ENCODE measurements at places on chromosomes 3 and 15.

GRCh38 chr15:79030470-79030869 is 60.1 kb downstream of the RASGRF1 start:
- no peaks in the 10 kb centered on the region for H3K4me1 ChIP-seq
- no peaks in the 10 kb centered on the region for H3K27me3 ChIP-seq
- no peaks in the 10 kb centered on the region for H3K36me3 ChIP-seq
- no peak overlapping the region for H3K4me3 ChIP-seq

- no peaks in the 10 kb centered on the region for H3K27me3 ChIP-seq
- no peaks in the 10 kb centered on the region for H3K4me1 ChIP-seq
- no peaks in the 10 kb centered on the region for H3K36me3 ChIP-seq
- no peak overlapping the region for H3K4me3 ChIP-seq
Measured at GRCh38 chr3:121362035-121362734, 183.6 kb downstream of the POLQ start.

DNA sequence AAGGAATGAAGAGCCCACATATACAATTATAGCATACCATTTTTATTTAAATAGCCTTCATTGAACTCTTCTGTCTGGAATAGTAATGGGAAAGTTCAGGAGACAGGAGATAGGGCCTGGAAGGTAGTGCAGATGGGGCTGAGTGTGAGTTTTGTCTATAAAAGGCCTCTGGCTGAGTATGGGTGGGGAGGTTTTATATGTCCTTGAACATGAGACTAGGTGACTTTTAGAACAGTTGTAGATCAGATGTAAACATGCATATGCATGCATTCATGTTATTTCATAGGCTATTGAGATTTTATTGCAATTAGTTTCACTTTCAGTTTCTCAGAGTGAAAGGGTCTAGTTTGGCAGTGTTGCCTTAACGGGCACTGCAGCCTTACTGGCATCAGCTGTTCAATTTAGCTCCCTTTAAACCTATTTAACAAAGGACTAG is 27.1 kb downstream of the CGGBP1 start:
- no peak for DNase-seq
- no peaks in the 10 kb centered on the region for H3K36me3 ChIP-seq
- no peaks in the 10 kb centered on the region for H3K27me3 ChIP-seq
- H3K4me3 ChIP-seq: no peak overlapping the region

DNA sequence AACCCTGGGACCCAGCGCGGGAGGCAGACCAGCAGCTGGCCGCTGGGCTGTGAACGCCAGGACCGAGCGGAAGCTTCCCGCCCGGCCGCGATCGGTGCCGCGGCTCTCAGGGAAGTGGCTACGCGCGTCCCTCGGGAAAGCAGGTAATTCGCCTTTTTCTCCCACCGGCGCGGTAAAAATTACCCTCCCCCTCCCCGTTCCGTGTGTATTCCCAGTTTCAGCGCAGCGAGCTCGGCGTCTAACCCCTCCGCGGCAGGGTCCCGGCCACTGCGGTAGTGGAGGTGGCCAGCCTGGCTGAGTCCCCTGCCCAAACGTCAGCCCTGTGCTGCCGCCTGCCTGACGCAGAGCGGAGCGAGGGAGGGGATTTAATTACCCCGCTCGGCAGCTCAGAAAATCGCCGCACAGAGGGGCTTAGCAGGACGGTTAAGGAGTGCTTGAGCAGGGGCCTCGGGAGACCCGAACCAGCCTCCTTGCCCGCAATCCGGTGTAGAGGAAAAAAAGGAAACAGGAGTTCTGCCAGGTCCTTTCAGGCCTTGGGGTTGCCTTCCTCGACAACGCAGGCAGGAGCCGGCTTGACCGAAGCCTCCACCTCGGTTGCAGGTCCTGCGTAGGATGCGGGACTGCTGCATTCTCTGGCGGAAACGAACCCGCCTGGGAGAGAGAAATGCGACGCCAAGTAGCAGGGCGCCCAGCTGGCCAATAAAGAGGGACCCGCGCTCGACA is 2.9 kb downstream of the GATA2 start:
- peak overlapping the region; percentile 81 for H3K4me3 ChIP-seq
- H3K36me3 ChIP-seq: no peaks in the 10 kb centered on the region
- H3K27ac ChIP-seq: no peak overlapping the region
- peaks cover 89% of the 10 kb centered on the region for H3K27me3 ChIP-seq
- H3K4me1 ChIP-seq: peaks cover 1% of the 10 kb centered on the region

GRCh38 chr3:149643963-149644362 is 13.9 kb downstream of the WWTR1 start:
- H3K4me1 ChIP-seq: no peaks in the 10 kb centered on the region
- H3K27me3 ChIP-seq: no peaks in the 10 kb centered on the region
- H3K27ac ChIP-seq: no peak overlapping the region
- no peak for DNase-seq
- H3K4me3 ChIP-seq: no peak overlapping the region

GRCh38 chr15:31158858-31159569 is 57.5 kb upstream of the TRPM1 start:
- H3K27me3 ChIP-seq: no peaks in the 10 kb centered on the region
- H3K4me3 ChIP-seq: no peak overlapping the region
- H3K36me3 ChIP-seq: no peaks in the 10 kb centered on the region
- no peak overlapping the region for H3K27ac ChIP-seq
- peaks cover 2% of the 10 kb centered on the region for H3K4me1 ChIP-seq
- DNase-seq: no peak

DNA sequence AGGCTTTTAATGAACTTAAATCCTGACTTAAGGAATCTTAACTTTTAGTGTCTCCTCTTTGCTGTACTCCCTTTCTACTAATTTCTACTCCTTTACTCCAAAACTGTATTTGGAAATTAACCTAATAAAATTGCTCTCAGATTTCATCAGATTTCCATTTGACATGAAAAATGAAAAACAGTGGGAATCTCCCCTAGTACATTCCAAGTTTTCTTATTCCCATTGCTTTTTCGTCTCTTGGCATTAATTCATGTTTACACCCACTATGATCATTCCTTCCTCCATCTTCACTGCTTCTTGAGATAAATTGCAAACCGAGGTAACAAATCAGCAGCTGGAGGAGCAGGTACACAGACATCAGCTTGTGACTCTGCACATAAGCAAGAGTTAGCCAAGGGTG is 208.7 kb downstream of the VGLL3 start:
- no peak for DNase-seq
- no peaks in the 10 kb centered on the region for H3K36me3 ChIP-seq
- no peak overlapping the region for H3K27ac ChIP-seq
- no peak overlapping the region for H3K4me3 ChIP-seq
- H3K27me3 ChIP-seq: no peaks in the 10 kb centered on the region
- no peaks in the 10 kb centered on the region for H3K4me1 ChIP-seq
